Stimulated activated CD4-positive, alpha-beta T cell treated with anti-CD3 and anti-CD28 coated beads, Interleukin-1b, Interleukin-23, amount 100 ng/mL, for 4 hours (primary cell): ENCODE measurements at places on chromosomes 6 and 20.

DNA sequence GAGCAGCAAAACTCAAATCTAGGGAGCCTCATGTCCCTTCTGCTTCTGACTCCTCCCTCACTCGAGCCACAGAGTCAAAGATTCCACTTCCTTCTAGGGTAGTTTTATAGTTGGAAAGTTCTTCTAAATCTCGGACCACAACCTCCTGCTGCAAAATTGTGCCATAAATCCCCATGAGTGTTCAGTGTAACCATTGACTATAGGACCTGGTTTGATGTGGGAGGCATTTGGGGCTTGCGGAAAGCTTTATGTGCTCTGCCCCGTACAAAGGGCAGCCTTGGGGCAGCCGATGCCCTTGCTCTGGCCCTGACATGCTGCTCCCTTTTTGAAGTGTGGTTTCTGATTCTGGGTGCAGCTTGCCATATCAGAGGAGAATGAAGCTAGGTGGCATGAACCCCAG lies 43.6 kb upstream of the IER3 start:
- no peak for DNase-seq

DNA sequence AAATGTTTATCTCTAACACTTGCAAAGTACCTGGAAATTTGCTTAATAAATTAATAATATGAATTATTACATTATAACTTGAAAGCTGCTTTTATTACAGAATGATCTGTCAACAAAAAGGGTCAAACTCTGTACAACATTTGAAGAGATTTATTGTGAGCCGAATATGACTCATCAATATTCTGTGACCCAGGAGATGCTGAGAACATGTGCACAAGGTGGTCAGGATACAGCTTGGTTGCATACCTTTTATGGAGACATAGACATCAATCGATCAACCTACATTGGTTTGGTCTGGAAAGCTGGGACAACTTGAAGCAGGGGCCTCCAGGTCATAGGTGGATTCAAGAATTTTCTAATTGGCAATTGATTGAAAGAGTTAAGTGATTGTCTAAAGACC lies 79.0 kb downstream of the RNASET2 start:
- no peak for DNase-seq

GRCh38 chr20:49710971-49711666 lies 2.6 kb downstream of the B4GALT5 start:
- DNase-seq: no peak

DNA sequence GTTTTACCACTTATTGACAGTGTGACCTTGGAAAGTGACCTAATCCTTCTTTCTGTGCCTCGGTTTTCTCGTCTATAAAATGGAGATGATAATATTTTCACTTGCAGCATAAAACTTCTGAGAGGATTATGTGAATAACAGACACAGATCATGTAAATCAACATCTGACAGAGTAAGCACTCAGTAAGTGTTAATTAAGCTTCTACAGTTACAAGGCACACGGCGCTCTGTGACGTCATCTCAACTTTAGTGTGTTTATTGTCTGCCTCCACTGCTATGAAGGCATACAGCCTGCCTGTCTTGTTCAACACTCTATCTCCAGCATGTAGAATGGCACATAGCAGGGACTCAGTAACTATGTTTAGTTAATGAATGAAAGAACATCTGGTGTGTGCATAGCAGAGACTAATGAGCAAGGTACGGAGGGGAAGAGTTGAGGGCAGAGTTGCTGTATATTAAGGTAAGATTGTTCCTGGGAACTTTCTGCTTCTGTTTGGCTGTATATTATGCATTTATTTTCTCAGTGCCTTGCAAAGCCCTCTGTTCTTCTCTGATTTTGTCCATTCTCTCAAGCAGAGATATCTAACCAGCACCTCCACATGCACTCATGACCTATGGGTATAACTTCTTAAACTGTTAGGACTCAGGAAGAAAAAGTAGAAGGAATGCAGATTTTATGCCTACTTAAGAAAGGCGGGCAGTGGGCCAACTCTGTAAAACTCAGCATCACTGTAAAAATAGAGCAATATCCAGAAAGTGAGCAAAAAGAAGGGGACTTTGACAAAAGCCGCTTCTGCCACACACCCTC lies 66.4 kb upstream of the STMND1 start:
- DNase-seq: no peak

DNA sequence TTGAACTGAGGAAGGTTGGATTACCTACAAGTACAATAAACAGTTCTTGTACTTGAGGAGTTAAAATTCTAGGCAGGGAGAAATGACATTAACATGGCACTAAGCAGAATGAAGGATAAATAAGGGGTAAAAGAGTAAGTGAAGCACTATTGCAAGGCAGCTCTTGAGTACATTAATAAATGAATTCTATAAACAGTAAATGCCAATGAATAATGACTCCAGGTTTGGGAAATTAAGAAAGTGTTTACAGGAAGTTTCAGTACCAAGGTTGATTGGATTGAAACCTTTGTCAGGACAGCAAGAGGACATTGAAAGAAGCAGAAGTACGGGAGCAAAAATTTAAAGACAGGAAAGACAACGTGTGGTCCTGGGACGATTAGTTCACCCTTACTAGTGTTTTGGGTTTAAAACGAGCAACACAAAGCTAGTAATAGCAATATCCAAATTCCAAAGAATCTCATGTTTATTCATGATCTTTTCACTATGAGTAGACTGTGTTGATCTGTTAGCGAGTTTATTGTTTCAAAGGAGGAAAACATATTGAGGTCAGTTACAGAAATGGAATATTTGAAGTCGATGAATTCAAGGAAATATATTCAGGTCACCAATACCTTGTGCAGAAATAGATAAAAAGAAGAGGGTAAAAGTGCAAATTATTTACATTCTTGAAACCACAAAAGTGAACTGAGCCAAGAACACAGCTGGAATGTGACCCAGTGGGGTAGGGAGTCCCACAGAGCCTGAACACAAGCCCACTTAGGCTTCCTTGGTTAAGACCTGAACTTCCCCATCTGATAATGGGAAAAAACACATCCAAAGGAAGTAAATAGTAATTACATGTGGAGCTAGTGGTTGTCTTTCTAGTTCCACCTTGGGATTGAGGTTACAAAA lies 80.8 kb downstream of the MKKS start:
- no peak for DNase-seq

DNA sequence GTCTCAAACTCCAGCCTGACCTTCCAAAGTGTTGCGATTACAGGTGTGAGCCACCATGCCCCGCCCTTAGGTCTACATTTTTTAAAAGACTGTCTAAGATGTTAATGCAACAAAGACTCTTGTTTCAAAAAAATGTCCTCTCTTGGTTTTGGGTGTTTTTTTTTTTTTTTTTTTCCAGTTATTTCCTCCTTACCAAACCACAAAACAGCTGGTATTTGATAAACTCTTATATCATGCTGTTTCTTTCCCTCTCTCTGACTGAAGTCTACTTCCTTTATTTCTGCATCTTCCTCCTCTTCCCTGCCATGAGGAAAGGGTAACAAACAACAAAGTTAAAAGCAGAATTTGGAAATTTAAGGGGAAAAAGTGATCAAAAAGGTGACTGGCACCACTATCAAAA lies 21.2 kb downstream of the STK38 start:
- DNase-seq: no peak

- no peak for DNase-seq
Measured at GRCh38 chr6:46473881-46474280, 17.4 kb downstream of the RCAN2 start.

- no peak for DNase-seq
Measured at GRCh38 chr20:56656632-56657031, 27.5 kb downstream of the TFAP2C start.

DNA sequence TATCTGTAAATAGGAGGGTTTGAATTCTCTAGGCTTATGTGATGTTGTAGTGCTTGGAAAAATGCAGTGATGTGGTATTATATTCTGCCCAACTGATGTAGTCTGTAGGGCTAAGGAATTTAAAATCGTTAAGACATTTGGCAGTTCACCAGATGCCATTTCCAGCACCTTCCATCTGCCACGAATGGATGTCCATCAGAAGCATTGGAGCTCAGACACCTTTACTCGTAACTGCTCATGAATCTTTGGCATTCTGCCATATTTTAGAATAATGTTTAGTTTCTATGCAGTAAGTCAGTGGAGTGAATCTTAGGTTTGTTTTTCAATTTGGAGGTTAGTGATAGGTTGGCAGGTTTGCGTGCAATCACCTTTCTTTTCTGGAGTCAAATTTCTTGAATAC lies 2.4 kb upstream of the SYTL3 start:
- DNase-seq: no peak

DNA sequence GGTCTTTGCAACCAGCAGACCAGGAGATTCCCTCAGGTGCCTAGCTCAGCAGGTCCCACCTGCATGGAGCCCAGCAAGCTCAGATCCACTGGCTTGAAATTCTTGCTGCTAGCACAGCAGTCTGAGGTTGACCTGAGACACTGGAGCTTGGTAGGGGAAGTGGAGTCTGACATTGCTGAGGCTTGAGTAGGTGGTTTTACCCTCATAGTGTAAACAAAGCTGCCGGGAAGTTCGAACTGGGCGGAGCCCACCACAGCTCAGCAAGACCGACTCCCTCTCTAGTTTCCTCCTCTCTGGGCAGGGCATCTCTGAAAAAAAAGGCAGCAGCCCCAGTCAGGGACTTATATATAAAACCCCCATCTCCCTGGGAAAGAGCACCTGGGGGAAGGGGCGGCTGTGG lies 34.3 kb downstream of the PRSS35 start:
- DNase-seq: no peak

DNA sequence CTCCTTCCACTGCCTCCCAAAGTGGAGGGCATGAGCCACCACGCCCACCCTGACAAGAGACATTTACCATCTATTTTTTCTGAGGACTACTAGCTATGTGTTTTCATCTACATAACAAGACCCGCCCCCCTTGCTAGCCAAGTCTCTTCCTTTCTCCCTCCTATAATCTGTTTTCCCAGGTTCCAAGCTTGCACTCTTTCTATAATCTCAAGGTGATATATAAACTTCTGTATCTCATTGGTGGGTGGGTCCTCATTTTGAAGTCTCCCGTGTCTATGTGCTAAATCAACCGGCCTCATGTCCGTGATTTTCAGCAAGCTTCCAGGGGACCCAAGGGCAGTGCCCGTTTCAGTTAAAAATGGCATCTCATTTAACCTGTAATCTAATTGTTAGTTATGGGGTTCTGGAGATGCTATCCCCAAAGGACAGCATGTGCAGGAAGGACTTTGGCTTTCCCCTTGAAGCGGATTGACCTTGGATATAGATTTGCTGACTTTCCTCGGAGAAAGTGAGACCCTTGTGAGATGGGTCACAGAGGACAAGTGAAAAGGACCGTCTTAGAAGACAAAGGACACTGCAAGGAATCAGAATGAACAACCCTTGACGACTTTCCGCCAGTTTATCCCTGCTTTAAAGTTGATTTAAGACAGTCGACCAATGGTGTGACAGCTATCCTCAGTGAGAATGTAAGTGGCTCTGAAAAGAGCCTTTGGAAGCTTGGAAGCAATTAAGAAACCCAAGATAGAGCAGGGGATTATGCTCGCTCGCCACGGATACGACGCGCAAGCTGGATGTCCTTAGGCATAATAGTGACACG lies 22.4 kb downstream of the OR2B2 start:
- no peak for DNase-seq

DNA sequence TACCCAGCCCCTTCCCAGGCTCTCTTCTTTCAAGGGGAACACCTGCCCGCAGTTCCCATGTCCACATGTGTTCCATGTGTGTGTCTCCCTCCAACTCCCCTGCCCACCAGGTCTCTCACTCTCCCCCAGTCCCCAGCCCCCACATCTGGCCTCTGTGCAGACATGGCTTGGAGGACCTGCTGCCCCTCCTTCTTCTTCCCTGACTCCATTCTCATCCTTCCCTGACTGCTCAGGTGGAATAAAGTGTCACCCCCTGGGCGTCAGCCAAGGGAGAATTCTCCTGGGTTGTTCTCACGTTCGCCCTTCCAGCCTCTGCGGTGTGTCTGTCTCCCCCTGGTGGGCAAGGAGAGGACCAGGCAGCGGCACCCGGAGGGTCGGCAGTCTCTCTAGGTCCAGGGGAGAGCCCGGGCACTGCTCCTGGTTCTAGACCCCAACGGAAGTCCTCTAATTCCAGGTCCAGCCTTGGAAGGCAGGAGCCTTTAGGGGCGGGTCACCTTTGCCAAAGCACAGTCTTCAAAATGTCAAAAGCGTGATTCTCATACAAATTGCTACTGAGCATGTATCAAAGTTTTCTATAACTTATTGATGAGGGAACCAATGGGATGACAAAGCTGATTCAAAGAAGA lies 50.5 kb downstream of the EBF4 start:
- DNase-seq: peak; percentile 53

DNA sequence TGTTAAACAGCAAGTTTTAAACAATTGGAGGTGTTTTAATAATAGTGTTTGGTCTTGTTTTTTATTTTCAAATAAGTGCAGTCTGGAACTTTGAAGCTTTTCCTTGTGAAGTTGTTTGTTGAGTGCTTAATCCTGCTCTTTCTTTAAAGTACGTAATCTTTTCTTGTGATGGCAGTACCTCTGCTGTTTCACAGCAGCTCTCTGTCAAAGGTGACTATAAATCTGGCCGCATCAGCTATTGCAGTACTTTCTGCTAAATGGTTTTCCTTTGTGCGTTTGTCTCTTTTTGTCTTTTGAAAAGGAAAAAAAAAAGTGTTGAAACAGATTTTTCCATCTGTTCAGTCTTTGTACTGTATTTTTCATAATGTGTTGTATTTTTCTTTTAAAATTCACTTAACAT lies 12.7 kb downstream of the STXBP5 start:
- DNase-seq: no peak

GRCh38 chr6:150195996-150196417 lies 53.2 kb downstream of the PPP1R14C start:
- no peak for DNase-seq

DNA sequence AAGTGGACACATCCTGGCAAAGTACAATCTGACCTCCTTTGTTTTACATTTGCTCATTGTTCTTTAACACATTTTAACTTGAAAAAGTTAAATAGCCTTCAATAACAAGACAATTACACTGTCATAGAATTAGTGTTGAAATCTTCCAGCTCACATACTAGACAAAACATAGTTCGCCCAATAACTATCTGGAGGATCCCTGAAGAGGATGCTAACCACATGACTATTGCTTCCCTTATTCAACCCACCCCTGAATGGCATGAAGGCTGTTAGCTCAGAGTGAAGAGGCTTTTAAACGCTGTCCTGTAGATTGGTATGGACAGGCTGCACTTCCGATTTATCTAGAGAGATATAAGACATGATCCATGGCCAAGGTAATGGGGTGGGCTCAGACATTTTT lies 15.0 kb upstream of the DSE start:
- DNase-seq: no peak

- DNase-seq: peak; percentile 84
Measured at GRCh38 chr6:157873735-157874344, 50.8 kb downstream of the SNX9 start.

GRCh38 chr6:22146678-22146930 lies 150.2 kb downstream of the PRL start:
- no peak for DNase-seq

DNA sequence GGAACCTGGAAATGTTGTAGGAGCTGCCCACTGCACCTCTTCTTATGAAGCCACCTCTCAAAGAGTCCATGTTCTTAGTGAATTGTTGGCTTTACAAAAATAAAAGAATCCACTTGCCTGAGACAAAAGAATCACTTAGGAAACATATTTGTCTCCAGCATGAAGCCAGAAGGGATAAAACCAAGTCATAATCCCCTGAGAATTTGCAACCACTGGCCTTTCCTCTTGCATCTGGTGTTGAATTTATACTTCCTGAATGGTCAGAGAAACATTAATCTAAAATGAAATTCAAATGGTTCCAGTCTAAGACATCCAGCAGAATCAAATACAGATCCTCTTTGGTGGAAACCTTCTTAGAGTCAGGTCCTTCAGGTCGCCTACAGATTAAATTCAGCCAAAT lies 192.5 kb upstream of the ECI2 start:
- DNase-seq: no peak
